ENCODE measurements at places on chromosomes 4 and X.

GRCh38 chr4:22988526-22988925 is 295.8 kb downstream of the GBA3 start:
- DNase-seq = no peak

- no peak for DNase-seq
These were observed 28.2 kb downstream of the FAM149A start for GRCh38 chr4:186132577-186133242.

GRCh38 chr4:182764137-182764536 is 153.0 kb downstream of the DCTD start:
- no peak for DNase-seq

- DNase-seq = no peak
These were observed 534.0 kb downstream of the ARAP2 start for GRCh38 chr4:35710343-35710742.

DNA sequence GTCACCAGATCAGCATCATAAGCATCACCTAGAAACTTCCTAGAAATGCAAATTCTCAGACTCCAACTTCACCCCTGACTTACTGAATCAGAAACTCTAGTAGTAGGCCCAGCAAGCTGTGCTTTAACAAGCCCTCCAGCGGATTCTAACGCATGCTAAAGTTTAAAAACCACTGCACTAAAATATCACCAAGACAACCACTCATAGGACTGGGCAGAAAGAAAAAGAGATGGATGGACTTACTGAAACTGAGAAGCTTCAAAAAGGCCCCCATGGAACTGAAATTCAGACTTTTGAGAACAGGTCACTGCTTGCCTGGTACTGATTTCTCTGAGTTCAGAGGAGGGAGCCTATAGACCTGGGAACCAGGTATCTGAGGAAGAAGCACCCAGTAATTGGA is 40.1 kb downstream of the FAM241A start:
- DNase-seq = no peak

GRCh38 chr4:81631958-81632441 is 160.3 kb upstream of the RASGEF1B start:
- no peak for DNase-seq

GRCh38 chr4:108917255-108917654 is 154.4 kb upstream of the ETNPPL start:
- no peak for DNase-seq

GRCh38 chrX:39726771-39727170 is 371.0 kb downstream of the BCOR start:
- DNase-seq = no peak

GRCh38 chr4:15912961-15913630 is 25.4 kb downstream of the FGFBP1 start:
- no peak for DNase-seq
